ENCODE measurements at places on chromosomes 4 and X.

DNA sequence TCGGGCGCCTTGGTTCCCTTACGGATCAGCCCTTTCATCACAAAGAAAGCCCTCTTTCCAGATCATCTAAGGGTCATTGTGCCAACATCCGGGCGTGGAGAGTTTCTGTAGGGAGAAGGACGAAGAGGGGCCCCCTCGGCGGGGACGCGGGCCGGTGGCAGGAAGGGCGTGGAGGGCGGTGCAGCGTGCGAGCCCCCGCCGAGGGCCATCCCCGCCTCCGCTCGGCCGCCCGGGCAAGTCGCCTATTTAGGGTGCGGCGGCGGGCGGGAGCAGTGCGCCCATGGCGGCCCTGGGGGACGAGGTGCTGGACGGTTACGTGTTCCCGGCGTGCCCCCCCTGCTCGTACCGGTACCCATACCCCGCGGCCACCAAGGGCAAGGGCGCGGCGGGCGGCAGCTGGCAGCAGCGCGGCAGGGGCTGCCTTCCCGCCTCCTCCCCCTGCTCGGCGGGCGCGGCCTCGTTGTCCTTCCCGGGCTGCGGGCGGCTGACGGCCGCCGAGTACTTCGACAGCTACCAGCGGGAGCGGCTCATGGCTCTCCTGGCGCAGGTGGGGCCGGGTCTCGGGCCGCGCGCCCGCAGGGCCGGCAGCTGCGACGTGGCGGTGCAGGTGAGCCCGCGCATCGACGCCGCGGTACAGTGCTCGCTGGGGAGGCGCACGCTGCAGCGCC, at the start of gene ZAR1:
TSS of gene ZAR1 (plus strand) at position 241 of the 668 bp plus-strand sequence. CDS start at position 281, 40 bp downstream.
- DNase-seq, result no peak

DNA sequence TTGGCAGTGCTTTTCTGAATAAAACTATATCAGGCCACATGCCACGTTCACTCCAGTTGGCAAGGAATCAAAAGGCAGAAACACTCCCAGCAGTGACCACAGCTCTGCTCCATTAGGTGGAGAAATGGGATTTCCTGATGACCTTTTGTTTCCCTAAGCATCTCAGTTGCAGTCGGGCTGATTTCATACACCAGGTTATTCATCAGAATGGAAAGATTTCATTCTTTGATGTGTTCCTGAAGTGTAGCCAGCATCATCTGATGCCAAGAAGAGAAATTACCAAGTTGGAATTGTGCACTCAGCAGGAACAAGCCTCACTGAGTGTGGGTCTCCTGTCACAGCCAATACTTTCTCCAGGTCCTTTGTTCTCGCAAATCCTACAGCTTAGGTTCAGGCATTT, 193.7 kb downstream of the SPATA18 start:
- no peak for DNase-seq

- no peak for DNase-seq
These were observed 43.2 kb downstream of the LRBA start for GRCh38 chr4:150971901-150972300.

GRCh38 chr4:26139310-26139924, 181.4 kb upstream of the RBPJ start:
- no peak for DNase-seq

DNA sequence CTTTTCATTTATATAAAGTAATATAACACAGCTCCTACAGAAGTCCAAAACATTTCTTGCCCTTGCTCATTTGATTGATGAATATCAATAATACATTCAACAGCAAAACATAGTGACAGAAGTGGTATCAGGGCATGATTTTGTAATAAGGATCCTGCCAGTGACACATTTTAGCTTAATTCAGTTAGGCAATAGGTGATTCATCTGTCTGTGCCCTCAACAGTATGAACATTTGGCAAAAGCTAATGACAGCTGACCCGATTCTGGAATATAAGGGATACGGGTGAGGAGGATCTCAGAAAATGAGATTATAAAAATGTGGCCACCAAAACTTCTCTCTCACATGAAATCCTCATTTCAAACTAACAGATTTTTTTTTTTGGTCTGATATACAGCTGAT, 294.0 kb downstream of the CAMK2D start:
- no peak for DNase-seq

- no peak for DNase-seq
These were observed 509.8 kb downstream of the CENPC start for GRCh38 chr4:67035501-67035900.

- no peak for DNase-seq
These were observed 47.9 kb upstream of the QRFPR start for GRCh38 chr4:121428721-121429120.

GRCh38 chr4:173319696-173320095, 14.5 kb downstream of the HMGB2 start:
- DNase-seq, result no peak

DNA sequence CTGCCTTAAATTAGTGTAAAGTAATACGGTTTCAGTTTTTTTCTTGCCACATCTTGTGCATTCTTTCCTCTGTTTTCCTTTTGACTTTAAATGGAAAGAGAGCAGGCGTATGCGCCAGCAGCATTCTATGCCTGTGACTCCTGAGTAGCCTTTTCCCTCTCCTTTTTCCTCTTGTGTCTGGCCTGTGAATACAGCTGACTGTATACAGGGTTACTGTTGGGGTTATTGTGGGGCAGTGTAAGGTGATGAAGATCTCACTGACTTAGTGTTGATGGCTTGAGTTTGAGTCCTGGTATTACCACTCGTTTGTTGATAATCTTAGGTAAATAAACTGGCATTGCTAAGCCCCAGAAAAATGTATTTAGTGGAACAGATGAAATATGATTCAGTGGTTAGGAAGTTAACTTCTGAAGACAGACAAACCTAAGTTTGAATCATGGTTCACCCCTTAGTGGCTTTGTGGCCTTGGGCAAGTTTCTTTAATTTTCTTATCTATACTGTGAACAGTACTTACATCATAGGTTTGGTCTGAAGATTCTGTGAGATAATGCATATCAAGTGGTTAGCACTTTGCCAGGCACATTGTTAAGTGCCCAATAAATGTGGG, 105.1 kb downstream of the FNIP2 start:
- DNase-seq, result no peak

DNA sequence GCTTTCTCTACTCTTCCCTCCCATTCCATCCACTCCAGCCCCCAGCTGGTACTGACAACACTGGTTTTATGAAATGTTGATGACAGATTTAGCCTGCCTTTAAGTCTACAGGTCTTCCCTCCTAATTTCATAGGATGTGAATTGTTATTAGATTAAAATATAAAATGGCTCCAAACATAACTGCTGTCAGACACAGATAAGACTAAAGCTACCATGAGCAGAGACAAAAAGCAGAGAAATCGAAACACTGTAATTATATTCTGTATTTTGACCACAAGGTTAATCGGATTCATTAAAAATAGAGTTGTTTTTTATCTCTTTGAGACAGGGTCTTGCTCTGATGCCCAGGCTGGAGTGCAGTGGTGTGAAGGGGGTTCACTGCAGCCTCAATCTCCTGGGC, 28.3 kb downstream of the SEC24D start:
- DNase-seq, result no peak

- DNase-seq, result no peak
These were observed 13.3 kb downstream of the MPP1 start for GRCh38 chrX:154791939-154792338.

DNA sequence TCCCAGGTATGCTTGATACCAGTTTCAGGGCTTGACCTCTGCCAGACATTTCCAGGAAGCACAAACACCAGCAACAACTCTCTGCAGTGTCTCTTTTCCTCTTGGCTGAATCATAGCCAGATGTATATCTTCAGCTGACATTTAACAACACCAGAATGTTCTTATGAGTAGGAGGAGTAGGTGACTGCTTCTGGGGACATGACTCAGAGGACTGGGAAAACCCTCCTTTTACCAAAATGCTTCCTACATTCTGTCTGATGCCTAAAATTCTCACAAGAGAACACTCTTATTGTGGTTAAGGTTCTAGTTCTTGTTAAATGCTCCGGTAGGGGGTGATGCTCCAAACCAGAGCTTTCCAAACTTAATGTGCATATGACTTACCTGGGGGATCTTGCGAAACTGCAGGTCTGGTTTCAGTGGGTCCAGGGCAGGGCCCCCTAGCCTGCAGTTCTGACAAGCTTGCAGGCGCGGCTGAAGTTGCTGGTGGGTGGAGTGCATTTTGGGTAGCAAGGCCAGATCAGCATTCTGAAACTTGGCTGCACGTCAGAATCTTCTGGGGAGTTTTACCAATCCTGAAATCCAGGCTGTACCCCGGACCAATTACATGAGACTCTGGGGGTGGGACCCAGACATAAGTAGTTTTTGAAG, 329.3 kb upstream of the RPS6KA3 start:
- DNase-seq, result no peak

DNA sequence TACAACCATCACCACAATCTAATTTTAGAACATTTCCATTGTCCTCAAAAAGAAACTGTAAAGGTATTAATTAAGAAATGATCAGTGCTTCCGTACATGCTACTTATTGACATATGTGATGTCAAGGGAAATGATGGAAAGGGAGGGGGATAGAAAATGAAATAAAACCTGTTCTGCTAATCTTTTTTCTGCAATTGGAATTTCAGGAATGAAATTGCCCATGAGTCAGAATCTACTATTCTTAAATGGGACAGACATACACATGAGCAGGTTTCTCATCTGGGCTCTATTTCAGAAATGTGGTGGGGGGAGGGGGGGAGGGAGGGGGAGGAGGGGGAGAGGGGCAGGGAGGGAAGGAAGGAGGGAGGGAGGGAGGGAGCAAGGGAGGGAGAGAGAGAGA, 91.0 kb downstream of the SHROOM4 start:
- DNase-seq, result no peak

- DNase-seq, result no peak
These were observed 59.7 kb downstream of the LRRC66 start for GRCh38 chr4:51960486-51960885.

GRCh38 chrX:53561912-53562311, 124.6 kb downstream of the HUWE1 start:
- DNase-seq, result no peak

- DNase-seq, result no peak
These were observed 61.3 kb downstream of the MTHFD2L start for GRCh38 chr4:74219240-74219639.

GRCh38 chr4:46931981-46932380, 22.9 kb upstream of the COX7B2 start:
- no peak for DNase-seq

DNA sequence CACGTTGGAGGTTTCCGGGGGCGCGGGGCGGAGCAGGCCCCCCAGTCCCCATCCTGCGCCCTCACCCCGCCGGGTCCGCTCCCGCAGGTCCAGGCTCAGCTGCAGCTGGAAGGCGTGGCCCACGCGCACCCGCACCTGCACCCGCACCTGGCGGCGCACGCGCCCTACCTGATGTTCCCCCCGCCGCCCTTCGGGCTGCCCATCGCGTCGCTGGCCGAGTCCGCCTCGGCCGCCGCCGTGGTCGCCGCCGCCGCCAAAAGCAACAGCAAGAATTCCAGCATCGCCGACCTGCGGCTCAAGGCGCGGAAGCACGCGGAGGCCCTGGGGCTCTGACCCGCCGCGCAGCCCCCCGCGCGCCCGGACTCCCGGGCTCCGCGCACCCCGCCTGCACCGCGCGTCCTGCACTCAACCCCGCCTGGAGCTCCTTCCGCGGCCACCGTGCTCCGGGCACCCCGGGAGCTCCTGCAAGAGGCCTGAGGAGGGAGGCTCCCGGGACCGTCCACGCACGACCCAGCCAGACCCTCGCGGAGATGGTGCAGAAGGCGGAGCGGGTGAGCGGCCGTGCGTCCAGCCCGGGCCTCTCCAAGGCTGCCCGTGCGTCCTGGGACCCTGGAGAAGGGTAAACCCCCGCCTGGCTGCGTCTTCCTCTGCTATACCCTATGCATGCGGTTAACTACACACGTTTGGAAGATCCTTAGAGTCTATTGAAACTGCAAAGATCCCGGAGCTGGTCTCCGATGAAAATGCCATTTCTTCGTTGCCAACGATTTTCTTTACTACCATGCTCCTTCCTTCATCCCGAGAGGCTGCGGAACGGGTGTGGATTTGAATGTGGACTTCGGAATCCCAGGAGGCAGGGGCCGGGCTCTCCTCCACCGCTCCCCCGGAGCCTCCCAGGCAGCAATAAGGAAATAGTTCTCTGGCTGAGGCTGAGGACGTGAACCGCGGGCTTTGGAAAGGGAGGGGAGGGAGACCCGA, 14.0 kb downstream of the SHOX start:
- no peak for DNase-seq

- no peak for DNase-seq
These were observed 35.6 kb downstream of the RAB40A start for GRCh38 chrX:103483720-103484119.

GRCh38 chrX:81229229-81229628, 27.3 kb downstream of the SH3BGRL start:
- no peak for DNase-seq

- DNase-seq, result no peak
These were observed 39.8 kb upstream of the ATOH1 start for GRCh38 chr4:93788712-93789111.

- DNase-seq, result no peak
These were observed 50.4 kb downstream of the CCDC160 start for GRCh38 chrX:134287346-134287745.

DNA sequence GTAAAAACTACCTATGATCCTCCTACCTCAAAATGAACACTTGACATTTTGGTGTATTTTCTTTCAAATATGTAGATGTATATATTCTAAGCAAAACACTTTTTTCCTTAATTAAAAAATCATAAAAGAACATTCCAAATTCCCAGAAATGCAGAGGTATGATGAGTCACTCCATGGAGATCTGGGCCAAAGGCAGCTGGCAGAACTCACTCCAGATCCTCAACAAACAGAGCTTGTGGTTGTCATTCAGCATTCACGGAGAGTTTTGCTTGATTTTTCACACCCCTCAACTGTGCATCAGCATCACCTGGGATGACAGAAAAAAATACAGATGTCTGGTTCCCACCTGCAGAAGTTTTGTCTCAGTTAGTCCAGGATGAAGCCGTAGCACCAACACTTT, 144.6 kb downstream of the KIT start:
- no peak for DNase-seq

DNA sequence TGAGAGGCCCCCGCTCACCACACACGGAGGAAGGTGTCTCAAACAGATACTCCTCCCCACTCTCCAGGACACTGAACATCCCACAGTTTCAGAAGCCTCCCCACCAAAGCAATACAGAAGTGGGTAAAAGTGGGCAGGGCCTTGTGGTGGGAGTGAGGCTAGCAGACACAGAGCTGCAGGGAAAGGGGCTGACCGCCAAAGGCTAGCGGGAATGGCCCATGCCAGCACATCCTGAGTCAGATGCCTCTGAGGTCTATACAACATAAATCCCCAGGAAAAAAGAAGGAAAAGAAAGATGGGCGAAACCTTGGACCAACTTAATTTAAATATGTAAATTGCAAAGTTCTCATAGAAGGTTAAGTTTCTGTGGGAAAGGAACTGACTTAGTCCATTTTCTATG, 21.9 kb upstream of the ARHGAP10 start:
- DNase-seq, result no peak

DNA sequence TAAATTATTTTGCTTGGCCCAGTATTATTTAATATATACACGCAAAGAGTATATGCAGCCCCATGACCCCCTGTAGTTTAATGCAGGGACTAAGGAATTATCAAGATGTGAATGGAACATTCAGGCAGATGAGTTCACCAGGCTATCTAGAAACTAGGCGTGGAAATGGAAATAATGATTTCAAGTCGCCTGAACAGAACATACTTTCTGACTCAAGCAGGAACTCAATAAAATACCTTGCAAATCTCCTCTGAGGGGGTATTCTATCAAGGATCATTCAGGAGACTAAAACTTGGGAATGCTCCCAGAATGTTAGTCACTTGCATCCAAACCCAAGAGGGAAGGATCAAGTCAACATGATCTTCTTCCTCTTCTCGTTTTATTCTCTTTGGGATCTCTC, 59.6 kb upstream of the RASSF6 start:
- no peak for DNase-seq

GRCh38 chrX:106615041-106615440, 3.3 kb downstream of the RADX start:
- DNase-seq, result no peak

All from cortex of kidney (tissue), 1 donor.